Activated T-helper 1 cell treated with Interleukin-2 at 50 U/mL for 16 hours (primary cell): ENCODE measurements at places on chromosomes 2 and 18.

DNA sequence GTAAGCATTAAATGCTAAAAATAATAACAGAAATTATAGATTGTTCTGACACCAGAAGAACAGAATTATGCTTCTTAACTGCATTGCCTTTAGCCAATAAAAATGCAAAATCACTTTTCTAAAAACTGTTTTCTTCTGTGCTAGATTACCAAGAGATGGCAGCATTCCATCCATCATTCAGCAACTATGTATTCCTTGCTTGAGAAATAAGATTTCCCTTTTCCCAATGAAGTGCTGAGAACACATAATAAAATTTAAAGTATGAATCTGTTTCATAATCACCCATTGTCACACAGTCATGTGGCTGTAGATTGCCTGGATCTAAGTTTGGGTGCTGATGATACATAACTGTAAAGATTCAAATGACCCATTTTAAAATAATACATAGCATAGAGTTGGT lies 504.2 kb downstream of the TDRD15 start:
- no peak for DNase-seq

- DNase-seq, result no peak
These were observed 152.7 kb downstream of the WDSUB1 start for GRCh38 chr2:159133797-159134196.

DNA sequence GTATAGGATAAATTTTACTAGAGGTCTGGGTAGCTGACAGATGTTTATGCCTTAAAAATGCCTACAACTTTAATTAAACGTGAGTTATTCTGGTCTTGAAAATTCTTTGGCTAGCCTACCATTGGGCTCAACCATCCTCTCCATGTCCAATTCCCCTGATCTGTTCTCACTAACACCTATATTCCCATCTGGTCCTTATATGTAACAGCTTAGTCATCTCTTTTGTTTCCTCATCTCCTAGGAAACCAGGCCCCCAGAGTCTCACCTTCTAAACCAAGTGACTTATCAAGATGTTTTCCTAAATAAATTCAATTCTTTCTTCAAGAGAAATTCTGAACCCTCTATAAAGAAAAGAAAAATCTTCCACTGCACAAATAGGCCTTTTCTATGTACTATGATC lies 148.5 kb downstream of the TTC32 start:
- DNase-seq, result no peak

GRCh38 chr2:210606001-210606400 lies 49.6 kb downstream of the CPS1 start:
- DNase-seq, result no peak

- DNase-seq, result no peak
These were observed 8.4 kb upstream of the CD226 start for GRCh38 chr18:69956057-69956456.

GRCh38 chr2:120287183-120288015 lies 34.7 kb downstream of the RALB start:
- DNase-seq, result no peak

GRCh38 chr2:239272626-239273025 lies 128.2 kb downstream of the HDAC4 start:
- no peak for DNase-seq

- no peak for DNase-seq
These were observed 60.1 kb downstream of the ITGB6 start for GRCh38 chr2:160139991-160140390.
